Astrocyte (in vitro differentiated cells and primary cell): ENCODE measurements at places on chromosomes 3 and 15. TPM values are rescaled to one million over a fixed set of nuclear protein-coding genes. Genes with fewer than 3 reads are reported as not detected.
A peak's percentile ranks its signal among the peaks of the same experiment; 100 is the strongest.

GRCh38 chr3:20319551-20319950 is 133.5 kb upstream of the SGO1 start:
- no peak for DNase-seq

Gene ERICH6
- total RNA-seq: 0.09 TPM in 1 of 2 replicates, not detected in the other

GRCh38 chr15:88542342-88542733 is 4.1 kb downstream of the DET1 start:
- DNase-seq: no peak

Gene ITIH1
- not detected in 2 replicates for total RNA-seq

- no peak for DNase-seq
Measured at GRCh38 chr3:152149832-152150231, 118.9 kb upstream of the MBNL1 start.

DNA sequence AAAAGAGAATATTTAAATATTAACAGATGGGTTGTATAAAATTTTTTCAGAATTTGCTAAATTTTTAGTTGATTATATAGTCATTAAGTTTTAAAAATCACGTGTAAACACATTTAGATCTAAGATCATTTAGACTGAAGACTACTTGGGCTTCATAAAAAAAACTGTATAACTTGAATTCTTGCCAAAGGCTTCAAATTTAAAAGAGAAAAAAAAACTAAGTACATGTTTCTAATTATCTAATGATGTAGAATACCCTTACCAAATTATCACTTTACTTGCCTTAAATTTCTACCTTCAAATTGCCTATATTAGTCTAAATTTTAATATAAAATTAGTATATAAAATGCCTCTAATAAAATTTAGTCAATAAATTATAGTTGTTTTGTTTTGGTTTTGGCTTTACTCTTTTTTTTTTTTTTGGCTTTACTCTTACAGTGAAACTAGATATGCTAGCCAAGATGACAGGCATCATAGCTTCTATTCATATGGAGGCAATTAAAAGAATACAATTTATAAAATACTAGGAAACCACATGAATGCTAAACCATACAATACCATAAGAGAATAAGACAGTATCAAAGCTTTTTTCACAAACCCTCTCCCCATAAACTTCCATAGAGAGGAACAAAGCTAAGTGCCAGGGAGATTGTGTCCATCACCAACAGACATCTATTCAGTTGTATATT is 183.1 kb upstream of the KCNMB2 start:
- DNase-seq: peak; percentile 23

DNA sequence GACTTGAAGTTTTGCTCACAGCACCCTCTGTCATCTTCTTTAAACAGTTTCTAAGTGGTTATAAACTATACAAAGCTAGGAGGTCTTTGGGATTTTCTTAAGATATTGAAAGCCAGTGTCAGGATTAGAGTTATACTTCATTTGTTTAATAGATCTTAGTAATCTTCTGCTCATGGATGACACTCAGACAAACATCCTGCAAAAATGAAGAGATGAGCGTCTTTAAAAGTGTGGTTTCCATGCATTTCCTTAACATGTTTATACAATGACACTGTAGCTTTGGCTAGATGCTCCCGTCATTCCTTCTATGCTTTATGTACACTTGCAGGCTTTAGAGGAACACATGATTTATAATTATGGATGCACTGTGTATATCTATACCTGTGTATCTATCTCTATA is 182.2 kb downstream of the NAALADL2 start:
- no peak for DNase-seq

DNA sequence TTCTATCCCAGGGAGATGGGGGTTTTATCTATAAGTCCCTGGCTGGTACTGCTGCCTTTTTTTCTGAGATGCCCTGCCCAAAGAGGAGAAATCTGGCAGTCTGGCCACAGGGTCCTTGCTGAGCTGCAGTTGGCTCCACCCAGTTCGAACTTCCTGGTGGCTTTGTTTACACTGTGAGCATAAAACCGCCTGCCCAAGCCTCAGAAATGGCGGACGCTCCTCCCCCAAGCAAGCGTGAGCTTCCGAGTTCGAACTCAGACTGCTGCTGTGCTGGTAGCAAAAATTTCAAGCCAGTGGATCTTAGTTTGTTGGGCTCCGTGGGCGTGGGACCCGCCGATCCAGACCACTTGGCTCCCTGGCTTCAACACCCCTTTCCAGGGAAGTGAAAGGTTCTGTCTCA is 126.8 kb upstream of the SUCLG2 start:
- no peak for DNase-seq

Gene PPP2R3A
- total RNA-seq: 18.7 and 19.5 TPM in 2 replicates

Gene GOLGA6D
- total RNA-seq: not detected in 2 replicates

DNA sequence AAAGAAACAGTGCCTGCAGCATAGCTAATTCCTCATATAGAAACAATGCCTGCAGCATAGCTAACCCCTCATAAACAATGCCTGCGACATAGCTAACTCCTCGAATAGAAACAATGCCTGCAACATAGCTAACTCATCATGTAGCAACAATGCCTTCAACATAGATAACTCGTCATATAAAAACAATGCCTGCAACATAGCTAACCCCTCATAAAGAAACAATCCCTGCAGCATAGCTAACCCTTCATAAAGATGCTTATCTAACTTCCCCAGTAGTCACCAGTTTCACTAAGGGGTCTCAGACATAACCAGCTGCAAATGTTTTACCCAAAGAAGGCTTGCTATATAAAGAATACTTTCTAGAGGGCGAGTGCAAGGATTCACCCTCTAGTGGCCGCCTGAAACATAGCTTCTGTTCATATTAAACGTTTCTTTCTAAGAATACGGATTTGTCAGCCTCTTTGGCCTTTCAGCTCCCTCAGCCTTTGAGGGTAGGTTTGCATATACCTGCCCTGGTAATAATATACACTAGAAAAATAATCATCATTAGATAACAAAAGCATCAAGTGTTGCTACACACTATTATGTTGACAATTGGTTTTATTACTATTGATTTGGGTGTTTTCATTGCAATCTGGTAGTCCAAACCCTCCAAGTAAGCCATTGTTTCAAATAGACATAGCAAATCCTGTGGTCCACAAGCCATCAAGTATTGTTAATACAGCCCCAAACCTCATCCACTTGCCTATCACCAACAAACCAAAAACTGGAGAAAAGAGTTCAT is 44.4 kb upstream of the FAN1 start:
- DNase-seq: peak; percentile 4

Gene PLA2G4E
- total RNA-seq: not detected in 2 replicates

GRCh38 chr15:63392361-63393009 is 10.8 kb upstream of the CA12 start:
- DNase-seq: no peak
